ENCODE measurements at places on chromosomes 16 and 17. TPM values are rescaled to one million over a fixed set of nuclear protein-coding genes. Genes with fewer than 3 reads are reported as not detected.

The OTOA gene
- not detected for total RNA-seq

The TP53TG3B gene
- not detected for total RNA-seq

The KRT33B gene
- not detected for total RNA-seq

The CDH1 gene
- total RNA-seq, result not detected

The KCTD19 gene
- total RNA-seq, result not detected

The MT1B gene
- not detected for total RNA-seq

The MAPT gene
- total RNA-seq, result 128 TPM

The PDPR gene
- 53.6 TPM for total RNA-seq

The ITGAD gene
- total RNA-seq, result not detected

The CLEC19A gene
- not detected for total RNA-seq

The RGS9 gene
- total RNA-seq, result 2.4 TPM

The KRT24 gene
- not detected for total RNA-seq

The MYH3 gene
- total RNA-seq, result 261 TPM

The ACSM3 gene
- total RNA-seq, result 6.5 TPM

- H3K27ac ChIP-seq, result no peak overlapping the region
- no peaks in the 10 kb centered on the region for H3K27me3 ChIP-seq
- no peaks in the 10 kb centered on the region for H3K36me3 ChIP-seq
- H3K4me1 ChIP-seq, result no peaks in the 10 kb centered on the region
Measured at GRCh38 chr17:27669850-27670249, 38.9 kb downstream of the LGALS9 start.

DNA sequence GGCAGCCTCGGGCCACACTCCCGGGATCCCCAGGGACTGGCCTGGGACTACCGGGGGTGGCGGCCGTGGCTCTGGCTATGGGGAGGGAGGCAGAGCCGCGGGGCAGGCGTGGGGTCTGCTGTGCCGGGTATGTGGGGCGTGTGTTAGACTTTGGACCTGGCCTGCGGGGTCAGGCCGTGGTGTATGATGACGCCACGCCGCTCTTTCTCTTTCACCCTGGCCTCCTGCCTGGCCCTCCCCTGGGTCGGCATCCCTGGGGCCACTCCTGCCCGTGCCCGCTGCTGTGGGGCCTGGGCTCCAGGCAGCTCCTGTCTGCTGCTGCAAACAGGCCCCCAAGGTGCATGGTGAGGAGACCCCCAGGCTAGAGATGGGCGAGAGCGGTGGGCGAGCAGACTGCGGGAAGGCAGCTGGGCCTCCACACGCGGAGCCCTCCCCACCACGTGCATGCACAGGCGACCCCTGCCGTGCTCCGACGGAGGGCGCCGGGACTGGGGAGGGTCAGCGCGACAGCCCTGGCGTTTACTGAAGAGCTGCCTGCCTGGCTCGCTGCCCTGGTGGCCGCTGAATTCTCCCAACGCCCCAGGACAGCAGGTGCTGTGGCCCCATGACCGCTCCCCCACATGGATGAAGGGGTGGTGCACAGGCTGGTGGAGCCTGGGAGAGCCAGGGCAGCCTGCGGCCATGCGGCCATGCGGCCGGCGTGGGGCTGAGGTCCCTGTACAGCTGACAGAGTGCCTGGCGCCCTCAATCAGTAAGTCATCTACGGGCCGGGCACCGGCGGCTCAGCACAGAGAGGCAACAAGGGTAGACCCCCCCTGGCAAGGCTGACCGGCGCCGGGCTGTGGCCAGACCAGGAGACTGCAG, 16.0 kb downstream of the CAPN15 start:
- H3K4me1 ChIP-seq, result no peaks in the 10 kb centered on the region
- no peaks in the 10 kb centered on the region for H3K27me3 ChIP-seq
- no peak for DNase-seq
- no peaks in the 10 kb centered on the region for H3K36me3 ChIP-seq
- H3K27ac ChIP-seq, result no peak overlapping the region

DNA sequence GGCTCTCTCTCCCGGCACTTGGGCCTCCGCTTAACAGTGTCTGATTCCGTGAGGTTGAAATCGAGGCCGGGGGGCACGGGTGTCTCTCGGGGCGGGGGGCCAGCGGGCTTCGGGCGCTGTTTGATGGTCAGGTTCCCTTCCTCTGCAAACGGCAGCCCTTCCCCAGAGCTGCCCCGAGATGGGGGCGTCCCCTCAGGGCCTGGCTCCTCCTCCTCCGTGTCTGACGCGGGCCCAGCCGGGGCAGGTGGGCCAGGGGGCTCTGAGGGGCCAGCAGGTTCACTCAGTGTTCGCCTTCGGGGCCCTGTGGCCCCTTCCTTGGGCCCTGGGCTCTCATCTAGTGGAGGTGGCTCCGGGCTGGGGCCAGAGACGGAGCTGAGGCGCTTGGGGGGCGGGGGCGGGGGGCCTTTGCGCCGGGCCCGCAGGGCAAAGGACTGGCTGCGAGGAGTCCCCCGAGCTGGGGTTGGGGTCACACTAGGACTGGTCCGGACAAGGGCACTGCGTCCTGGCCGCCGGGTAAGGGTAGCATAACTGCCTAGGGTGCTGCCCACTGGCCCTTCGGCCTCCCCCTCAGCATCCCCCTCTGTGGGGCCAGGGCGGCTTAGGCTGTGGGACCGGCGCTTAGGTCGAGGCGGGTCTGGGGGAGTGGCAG, 13.1 kb downstream of the CASKIN2 start:
- no peak for DNase-seq
- H3K27me3 ChIP-seq, result no peaks in the 10 kb centered on the region
- peaks cover 18% of the 10 kb centered on the region for H3K4me1 ChIP-seq
- no peak overlapping the region for H3K27ac ChIP-seq
- no peak overlapping the region for H3K4me3 ChIP-seq

- DNase-seq, result no peak
- no peak overlapping the region for H3K27ac ChIP-seq
- H3K4me1 ChIP-seq, result no peaks in the 10 kb centered on the region
- H3K36me3 ChIP-seq, result no peaks in the 10 kb centered on the region
- H3K4me3 ChIP-seq, result no peak overlapping the region
Measured at GRCh38 chr16:26563018-26563417, 503.7 kb upstream of the C16orf82 start.

DNA sequence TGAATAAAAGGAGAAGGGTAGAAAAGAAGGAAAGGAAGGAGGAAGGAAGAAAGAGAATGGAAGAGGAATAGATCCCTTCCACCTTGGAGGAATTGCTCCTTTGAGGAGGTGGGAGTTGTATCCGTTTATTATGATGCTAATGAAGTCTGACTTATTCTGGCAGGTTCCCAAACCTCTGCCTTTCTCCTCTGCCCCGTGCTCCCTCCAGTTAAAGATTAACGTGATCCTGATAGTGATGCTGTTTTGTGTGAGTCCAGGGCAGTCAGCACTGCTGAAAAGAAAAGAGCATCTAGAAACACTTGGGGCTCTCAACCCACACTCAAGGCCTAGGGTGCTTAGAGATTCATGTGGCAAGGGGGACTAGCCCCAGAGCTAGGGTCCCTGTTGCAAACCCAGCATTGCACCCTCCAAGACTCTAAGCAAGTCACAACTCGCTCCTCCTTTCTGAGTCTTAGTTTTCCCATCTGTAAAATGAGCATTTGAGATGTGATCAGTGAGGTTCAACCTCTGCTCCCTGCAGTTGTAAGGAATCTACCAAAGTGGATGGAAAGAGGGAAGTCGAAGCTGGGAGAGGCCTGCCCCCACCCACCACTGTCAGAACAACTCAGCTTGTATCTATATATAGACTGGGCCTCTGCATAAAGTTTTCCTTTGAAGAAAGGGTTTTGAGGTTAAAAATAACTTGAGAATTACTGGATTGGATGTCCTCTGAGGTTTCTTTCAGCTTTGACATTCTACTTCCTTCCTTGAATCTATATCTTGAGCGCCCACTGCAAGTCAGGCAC, 46.9 kb upstream of the TMEM132E start:
- no peaks in the 10 kb centered on the region for H3K4me1 ChIP-seq
- no peak for DNase-seq
- H3K4me3 ChIP-seq, result no peak overlapping the region
- no peak overlapping the region for H3K27ac ChIP-seq
- no peaks in the 10 kb centered on the region for H3K36me3 ChIP-seq

DNA sequence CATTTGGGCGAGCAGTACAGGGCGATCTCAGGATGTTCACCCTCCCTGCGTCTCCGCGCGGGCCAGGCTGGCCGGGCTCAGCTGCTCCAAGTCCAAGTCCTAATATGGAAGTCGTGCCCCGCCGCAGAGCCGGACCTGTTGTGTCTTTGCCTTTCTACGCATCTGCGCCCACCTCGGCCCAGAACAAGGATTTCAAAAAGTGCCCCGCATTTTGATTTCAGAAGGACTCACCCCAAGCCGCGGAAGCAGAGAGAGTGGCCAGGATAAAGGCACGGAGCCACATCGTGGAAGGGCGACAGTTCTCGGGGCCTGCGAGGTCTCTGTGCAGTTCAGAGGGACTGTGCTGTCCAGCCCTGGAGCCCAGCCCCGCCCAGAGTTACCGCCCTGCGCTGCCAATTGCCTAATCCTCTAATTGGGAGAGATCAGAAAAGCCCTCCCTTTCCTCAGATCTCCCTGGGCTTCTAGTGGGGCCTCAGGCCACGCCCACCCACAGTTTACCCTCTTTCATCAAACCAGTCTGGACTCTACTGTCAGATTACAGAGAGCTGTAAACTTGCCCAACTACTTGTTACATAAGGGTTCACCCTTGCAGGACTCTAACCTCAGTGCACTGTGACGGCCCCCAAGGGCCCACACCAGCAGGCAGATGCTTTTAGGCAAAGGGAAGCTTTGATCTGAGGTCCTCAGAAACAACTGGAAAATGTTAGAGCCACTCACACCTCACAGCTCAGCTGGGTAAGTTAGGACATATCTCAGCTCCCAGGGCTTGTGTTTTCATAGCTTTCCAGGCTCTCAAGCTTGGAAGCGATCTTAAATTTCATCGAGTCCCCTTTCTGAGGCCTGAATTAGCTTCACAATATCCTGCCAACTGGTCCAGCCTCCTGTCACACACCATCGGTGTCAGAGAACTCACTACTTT, at the start of gene CES1:
CES1 (minus strand) TSS at position 324 of the 919 bp plus-strand sequence; CDS start at position 283, 41 bp downstream.
- peak within 1 kb of the TSS; percentile 44 for H3K4me3 ChIP-seq
- H3K4me1 ChIP-seq, result no peaks in the 10 kb centered on the region
- DNase-seq, result peak; percentile 90
- H3K36me3 ChIP-seq, result no peaks in the 10 kb centered on the region
- no peaks in the 10 kb centered on the region for H3K27me3 ChIP-seq
- no peak within 1 kb of the TSS for H3K27ac ChIP-seq

DNA sequence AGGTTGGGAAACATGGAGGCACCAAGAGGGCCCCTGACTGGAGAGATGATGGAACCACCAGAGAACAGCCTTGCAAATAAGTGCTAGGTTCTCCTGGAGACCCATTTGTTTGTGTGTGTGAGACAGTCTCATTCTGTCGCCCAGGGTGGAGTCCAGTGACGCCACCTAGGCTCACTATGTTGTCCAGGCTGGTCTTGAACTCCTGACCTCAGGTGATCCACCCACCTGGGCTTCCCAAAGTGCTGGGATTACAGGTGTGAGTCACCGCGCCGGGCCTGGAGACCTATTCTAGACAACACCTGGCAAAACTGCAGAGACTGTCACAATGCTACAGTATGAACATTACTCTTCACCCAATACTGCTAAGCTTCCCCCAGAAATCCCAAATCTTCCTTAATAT, 1.5 kb downstream of the NPLOC4 start:
- H3K36me3 ChIP-seq, result no peaks in the 10 kb centered on the region
- peak overlapping the region; percentile 94 for H3K4me3 ChIP-seq
- no peaks in the 10 kb centered on the region for H3K27me3 ChIP-seq

DNA sequence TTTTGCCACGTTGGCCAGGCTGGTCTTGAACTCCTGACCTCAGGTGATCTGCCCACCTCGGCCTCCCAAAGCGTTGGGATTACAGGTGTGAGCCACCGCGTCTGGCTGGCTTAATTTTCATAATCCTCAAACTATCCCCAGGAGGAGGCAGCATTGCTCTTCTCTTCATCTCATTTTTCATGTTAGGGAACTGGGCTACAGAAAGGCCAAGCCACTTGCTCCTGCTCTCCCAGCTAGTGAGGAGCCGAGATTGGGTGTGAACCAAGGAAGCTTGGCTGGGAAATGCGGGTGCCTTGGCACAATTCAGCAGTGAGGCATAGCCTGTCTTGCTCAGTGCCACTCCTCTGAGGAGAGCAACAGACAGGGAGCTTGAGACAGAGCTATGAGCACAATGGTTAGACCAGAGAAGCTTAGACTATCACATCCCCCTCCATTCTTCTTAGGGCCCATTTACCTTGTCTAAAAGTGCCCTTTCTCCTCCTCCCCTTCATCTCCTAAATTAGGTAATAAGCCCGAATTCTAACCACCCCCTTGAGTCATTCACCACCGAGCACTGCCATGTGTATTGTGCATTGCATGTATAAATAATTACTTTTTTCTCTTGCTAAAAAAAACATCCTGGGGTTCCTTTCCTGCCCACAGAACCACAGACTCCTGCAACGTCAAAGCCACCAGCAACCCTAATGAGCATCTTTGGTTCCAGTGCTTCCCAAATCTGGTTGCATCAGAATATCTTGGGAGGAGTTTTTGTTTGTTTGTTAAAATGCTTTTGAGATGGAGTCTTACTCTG, 20.0 kb upstream of the KIF19 start:
- DNase-seq, result no peak
- H3K27me3 ChIP-seq, result no peaks in the 10 kb centered on the region
- H3K27ac ChIP-seq, result no peak overlapping the region
- no peaks in the 10 kb centered on the region for H3K4me1 ChIP-seq

DNA sequence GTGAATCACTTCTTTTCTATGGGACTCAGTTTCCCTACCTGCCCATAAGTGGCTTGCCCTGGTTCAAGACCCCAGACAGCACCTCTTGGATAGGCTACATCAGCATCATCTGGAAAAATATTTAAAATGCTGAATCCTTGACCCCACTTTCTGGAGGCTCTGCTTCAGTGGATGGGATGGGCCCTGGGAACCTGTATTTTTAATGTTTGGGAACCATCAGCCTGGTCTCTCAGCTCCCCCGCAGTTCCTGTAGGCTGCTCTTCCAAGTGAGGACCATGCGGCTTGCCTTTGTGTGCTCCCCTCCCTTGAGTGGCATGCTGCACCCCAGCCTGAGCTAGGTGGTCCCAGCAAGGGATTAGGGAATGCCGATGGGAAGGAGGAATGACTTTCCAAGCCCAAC, 68.3 kb upstream of the CRHR1 start:
- H3K27me3 ChIP-seq, result no peaks in the 10 kb centered on the region
- H3K4me3 ChIP-seq, result no peak overlapping the region
- no peak for DNase-seq

DNA sequence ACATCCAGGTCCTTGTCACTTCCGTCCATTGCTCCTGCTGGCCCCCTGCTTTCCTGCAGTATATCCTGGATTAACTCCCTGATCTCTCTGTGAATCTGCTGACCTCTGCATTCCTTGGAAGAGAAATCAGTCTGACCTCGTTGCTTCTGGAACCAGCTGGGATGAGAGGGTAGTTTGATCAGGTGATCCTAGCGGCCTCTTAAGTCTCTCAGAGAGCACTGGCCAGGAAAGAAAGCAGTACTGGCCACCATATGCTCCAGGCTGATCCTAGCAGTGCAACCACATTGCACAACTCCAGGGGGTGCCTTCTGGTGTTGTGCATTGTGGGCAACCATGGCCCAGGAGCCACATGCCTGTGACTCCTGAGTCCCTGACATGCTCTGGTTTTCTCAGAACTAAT, 79.2 kb downstream of the ARHGAP23 start:
- H3K27ac ChIP-seq, result no peak overlapping the region
- H3K27me3 ChIP-seq, result peaks cover 2% of the 10 kb centered on the region
- no peaks in the 10 kb centered on the region for H3K4me1 ChIP-seq
- H3K4me3 ChIP-seq, result no peak overlapping the region
- H3K36me3 ChIP-seq, result peaks cover 55% of the 10 kb centered on the region

GRCh38 chr17:63573634-63574033, 23.4 kb downstream of the DCAF7 start:
- no peak overlapping the region for H3K4me3 ChIP-seq
- no peak overlapping the region for H3K27ac ChIP-seq

GRCh38 chr16:17194190-17194780, 276.5 kb downstream of the XYLT1 start:
- no peaks in the 10 kb centered on the region for H3K27me3 ChIP-seq
- no peaks in the 10 kb centered on the region for H3K4me1 ChIP-seq
- H3K36me3 ChIP-seq, result no peaks in the 10 kb centered on the region
- peak; percentile 38 for DNase-seq
- no peak overlapping the region for H3K27ac ChIP-seq
- no peak overlapping the region for H3K4me3 ChIP-seq

Data from psoas muscle (tissue), 8 donors.